ENCODE measurements at places on chromosomes 2 and 18. TPM values are rescaled to one million over a fixed set of nuclear protein-coding genes. Genes with fewer than 3 reads are reported as not detected.

DNA sequence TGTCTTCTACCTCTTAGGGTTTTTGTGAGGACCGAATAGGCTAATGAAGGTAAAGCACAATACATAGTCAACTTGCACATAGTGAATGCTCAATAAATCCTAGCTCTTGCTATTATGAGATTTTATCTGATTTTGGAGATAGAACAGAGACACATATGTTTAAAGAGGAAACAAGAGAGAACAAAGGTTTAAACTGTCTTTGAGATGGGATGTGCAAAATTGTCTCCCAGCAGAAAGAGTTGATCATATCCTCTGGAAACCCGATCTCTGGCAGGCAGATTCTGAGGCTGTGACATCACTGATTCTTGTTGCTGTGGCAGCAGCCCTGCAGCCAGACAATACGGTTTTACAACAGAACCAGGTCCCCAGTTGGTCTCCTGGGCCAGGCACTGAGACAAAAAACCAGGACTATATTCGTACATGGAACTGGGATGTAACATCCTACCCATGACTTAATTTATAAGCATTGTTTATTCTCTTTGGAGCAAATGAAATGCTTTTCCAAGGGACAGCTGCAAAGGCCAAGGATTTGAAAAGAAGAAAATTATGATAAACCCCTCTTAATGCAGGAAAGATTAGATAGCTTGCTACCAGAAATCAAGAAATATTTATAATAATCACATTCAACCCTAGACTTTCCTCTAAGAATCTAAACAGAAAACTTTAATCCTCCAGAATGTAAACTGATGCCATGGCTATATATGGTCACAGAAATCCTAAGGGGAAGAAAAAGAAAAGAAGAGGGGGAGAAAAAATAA lies 80.2 kb downstream of the SLC8A1 start:
- no peak for DNase-seq

DNA sequence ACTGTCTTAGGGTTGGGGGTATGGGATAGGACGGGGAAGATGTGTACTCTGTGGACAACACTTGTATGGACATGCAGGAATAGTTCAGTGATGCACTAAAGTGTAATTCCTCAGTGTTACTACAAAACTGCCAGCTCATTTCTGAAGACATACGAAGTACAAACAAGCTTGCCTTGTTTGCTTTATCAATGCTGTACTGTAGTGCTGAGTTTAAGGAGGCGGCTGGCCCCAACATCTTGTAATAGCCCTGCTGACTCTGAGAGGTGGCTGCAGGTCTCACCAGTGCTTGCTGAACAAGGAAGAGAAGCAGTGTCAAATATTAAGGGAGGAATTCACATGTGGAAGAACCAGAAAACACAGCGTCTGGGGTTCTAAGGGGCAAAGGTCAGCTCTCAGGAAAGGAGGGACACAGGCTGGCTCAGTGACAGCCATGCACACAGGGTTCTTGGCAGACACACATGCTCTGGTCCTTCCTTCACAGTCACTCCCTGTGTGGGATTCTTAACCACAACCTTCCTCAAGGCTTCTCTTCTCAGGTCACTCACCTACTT lies 39.8 kb upstream of the EVA1A start:
- no peak for DNase-seq

The GREB1 gene
- total RNA-seq: 8.2 TPM

- DNase-seq: peak; percentile 58
Observed at GRCh38 chr2:202034249-202035088, 814 bp downstream of the FZD7 start.

- DNase-seq: peak; percentile 73
Observed at GRCh38 chr2:37856101-37856751, 68.9 kb upstream of the RMDN2 start.
